Lung microvascular endothelial cell (primary cell): ENCODE measurements at places on chromosomes 1 and 21.

GRCh38 chr1:93013145-93014065 lies 52.1 kb upstream of the DIPK1A start:
- DNase-seq: no peak

DNA sequence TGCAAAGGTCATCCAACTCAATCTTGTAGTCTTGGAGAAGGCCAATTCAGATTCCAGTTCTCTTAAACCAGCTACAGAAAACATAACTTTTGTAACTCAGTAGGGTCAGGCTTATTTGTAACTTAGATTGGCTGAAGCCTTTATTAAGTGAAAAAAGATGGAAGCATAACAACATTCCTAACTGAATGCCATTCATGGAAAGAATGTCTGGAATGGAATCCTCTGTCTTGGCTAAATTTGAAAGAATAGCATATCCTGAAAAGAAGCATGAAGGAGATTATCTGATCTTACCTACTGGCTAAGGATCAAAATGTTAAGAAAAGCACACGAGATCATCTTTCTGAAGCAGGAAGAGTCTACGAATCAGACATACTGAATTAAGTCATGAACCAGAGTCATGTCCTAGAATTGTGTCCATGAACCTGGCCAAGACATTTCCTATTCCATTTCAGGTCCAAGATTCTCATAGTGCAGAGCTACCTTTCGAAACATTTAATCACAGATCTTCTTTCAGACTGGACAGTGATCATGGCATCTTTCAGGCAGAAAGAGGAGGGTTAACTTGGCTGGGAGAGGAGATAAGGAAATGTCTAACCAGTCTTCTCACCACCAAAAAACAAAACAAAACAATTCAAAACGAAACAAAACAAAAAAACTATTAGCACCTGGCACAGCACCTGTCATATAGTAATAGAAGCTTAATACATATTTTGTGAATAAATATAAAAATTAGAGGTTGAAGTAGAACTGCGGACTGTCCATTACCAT lies 75.6 kb downstream of the XCL2 start:
- no peak for DNase-seq

- DNase-seq: no peak
Measured at GRCh38 chr1:205041001-205041715, 1.9 kb upstream of the CNTN2 start.

- peak; percentile 57 for DNase-seq
Measured at GRCh38 chr1:214259353-214259977, 21.5 kb upstream of the SMYD2 start.

DNA sequence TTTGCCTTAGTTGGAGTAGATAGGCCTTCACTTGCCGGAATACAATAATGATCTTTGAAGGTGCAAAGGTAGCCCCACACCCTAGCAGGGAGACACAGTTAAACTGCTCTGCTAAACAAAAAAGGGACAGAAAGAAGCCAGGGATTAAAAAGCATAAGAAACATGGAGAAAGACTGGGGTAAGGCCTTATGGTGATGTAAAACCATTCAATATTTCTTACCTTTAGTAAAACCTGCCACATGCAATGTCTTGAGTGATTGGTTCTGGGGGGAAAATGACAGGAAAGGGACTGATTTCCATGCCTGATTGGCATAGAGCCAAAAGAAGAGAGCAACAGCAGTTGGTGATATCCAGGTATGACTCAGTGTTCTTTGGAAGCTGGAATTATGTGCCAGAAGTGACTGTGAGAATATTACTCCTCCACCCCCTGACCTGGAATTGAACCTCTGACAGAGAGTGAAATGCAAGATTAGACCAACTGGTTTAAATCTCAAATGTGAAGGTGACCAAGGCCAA lies 8.1 kb downstream of the DNASE2B start:
- DNase-seq: peak; percentile 22

GRCh38 chr1:166703726-166704462 lies 135.4 kb upstream of the POGK start:
- no peak for DNase-seq

DNA sequence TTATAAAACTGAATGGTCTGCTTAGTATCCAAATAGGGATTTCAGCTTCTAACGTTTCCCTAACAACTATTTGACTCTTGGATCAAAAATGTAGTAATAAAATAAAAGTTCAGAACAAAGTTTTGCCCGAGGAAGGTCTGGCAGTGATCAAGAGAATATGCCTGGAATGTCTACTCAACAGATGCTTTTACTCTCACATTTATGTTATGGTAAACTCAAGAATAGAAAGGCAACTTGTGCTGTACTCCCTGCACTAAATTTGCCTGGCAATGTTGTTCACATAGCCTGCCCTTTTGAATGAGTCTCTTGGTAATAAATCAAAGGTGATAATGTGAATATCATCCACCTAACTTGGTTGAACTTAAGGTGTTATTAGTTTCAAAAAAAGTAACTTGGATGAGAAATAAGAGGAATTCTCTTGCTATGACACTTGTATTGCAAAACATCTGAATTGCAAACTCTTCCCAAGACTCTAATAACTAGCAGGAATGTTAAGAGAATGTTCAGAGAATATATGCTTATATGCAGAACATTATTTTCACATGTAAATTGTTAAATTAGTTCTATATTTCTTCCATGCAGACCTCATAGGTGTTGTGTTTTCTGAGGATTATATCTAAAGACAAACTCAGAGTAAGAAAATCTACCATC lies 215.8 kb downstream of the COL24A1 start:
- DNase-seq: no peak

DNA sequence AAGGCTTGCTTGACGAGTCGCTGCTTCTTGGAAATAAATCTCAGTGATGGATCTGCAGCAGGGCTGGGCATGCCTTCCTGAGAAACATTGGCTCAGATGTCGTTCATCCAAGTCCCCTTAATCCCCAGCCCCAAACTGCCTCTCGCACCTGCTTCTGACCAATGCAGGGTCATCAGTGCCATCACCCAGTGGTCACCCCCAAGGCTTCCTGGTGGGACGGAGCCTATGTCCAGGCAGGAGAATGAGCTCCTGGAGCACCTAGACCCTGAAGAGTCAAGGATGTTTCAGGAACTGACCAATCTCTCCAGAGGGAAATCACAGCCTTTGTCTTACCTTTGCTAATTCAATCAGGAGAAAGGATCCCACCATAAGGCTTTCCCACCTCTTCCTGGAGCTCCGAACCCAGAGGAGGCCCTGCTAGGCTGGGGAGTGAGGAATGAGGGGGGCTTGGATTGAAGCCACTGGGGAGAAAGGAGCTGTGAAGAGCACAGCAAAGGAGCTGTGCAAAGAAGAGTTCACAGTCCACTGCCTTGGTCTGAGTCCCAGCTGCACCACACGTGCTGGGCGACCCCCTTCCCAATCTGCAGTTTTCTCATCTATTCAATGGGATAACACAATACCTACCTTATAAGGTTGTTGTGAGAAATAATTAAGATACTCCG lies 416.1 kb downstream of the NPHP4 start:
- no peak for DNase-seq

GRCh38 chr1:935751-936231 lies 12.1 kb downstream of the SAMD11 start:
- peak; percentile 28 for DNase-seq

DNA sequence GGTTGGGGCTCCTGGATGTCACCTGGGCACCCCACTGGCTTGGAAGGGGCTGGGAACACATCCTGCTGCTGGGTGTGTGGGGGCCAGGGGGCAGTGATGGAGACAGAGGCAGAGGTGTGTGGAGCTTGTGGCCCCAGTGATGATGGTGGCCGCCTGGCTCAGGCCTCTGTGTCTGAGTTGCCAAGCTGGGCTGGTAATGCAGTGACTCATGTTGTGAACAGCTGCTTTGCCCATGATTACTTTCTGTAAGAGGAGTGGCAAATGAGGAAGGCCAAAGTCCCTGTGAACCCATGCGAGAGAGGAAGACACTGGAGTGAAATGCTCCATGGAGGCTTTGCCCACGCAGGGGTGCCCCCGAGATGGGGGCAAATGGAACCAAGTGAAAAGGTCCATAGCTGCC lies 86.8 kb downstream of the KCNJ6 start:
- DNase-seq: peak; percentile 46

DNA sequence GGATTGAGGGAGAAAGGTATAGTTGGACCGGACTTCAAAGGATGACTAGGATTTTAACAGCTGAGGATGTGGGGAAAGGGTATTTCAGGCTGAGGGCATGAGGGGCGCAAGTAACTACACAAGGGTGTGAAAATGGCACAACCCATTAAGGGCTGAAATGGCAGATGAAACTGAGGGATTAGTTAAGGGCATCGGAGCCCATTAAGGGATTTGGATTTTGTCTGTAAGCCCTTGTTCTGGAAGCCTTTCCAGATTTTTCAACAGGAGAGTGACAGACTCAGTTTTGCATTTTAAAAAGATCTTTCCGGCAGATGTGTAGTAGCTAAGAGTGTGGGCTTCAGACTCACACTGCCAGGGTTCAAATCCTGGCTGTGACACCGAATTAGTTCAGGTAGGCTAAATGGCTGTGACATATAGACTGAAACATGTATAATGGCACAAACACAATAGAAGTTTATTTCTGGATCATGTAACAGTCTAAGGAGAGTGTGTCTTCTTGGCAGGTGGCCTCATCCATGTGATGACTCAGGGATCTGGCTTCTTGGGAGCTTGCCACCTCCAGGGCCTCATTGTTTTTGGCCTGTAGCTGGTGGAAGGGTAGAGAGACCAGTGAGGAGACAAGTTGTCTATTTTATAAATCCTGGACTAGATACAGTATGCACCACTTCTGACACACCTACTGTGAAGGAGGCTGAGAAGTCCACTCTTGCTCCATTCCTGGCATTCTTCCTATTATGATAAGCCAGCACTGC lies 49.6 kb downstream of the UBE2T start:
- DNase-seq: no peak

- DNase-seq: no peak
Measured at GRCh38 chr1:174405219-174405618, 42.5 kb upstream of the GPR52 start.

DNA sequence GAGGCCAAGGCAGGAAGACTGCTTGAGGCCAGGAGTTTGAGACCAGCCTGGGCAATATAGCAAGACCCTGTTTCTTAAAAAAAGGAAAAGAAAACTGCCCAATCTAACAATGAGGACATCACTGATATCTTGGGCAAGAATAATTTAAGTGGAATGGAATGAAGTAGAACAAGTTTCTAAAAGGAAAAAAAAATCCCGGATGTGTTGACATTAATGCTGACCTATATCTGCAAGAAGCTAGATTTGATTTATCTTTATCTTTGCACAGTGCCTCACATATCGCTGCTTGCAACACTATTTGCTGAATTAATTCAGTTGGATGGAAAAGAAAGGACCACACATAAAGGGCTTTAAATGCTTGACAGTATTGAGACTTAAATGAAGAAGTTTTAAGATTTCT lies 27.8 kb downstream of the DIPK1A start:
- DNase-seq: no peak

DNA sequence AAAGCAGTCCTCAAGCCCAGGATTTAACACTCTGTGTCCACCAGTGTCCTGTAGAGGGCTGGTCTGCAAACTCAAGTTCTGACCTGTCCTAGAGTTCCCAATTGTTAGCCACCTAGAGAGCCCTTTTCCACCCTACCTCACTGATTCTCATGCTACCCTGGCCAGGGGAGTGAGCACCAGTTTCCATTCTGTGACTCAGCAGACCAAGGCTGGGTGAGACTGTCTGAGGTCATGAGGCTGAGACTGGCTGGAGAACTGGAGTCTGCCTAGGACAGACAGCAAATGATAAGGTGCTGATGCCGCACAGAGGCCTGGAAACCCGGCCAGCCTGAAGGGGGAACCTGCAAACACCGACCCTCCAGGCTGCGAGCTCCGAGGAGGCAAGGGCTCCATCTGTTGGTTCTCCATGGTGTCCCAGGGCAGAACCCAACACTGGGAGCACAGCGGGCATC lies 13.7 kb downstream of the GLIS1 start:
- DNase-seq: no peak

DNA sequence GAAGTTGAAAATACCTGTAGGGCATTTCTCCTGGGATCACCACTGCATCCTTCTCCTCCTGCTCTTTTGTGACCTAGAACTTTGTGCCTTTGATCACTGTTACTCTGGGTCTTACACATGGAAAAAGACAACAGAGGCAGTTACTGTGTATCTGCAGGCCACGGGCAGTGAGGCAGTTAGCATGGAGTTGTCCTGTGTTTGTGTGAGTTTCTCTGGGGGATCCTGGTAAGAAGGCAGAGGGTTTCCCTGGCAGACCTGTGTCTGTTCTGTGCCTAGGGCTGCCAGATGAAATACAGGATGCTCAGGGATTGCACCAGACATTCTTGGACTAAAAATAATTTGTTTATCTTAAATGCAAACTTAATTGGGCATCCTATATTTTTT lies 44.4 kb upstream of the SCCPDH start:
- no peak for DNase-seq

DNA sequence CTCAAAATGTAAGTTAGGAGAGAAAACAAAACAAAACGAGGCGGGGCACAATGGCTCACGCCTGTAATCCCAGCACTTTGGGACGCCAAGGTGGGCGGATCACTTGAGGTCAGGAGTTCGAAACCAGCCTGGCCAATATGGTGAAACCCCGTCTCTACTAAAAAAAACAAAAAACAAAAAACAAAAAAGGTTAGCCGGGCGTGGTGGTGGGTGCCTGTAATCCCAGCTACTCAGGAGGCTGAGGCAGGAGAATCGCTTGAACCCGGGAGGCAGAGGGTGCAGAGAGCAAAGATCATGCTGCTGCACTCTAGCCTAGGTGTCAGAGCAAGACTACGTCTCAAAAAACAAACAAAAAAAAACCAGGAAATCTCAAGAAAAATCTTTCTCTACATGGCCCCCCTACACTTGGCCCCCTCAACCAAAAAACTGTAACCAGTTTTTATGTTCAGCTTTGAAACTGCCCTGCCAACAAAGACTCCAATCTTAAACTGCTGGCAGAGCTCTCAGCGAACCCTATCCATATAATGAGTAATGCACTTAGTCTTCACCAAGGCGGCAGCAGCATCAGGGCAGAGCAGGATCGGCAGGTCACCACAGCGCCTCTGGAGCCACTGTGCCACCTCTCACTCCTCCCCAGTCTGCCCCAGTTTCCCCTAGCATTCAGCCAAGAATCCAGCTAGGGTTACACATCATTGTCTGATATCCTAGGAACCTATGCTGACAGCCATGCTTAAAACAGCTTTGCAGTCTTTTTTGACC lies 71.7 kb downstream of the JAK1 start:
- no peak for DNase-seq

DNA sequence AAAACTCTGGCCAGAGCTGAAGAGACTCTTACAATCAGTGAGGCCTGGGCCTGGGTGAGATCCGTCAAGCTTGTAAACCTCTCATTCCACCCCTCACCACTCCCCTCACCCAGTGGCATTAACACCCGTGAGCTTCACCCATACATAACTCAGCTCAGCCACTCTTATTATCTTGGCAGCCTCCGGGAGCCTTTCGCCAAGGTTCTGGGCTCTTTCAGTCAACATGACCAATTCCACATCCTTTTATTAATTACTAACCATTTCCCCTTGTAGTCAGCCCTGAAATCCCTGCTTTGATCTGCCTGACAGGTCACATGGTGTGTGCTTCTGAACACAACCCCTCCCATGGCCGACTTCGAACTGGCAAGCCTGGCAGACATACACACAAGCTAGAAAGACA lies 134.8 kb downstream of the SETD4 start:
- DNase-seq: peak; percentile 96

- DNase-seq: no peak
Measured at GRCh38 chr1:160453443-160453842, 53.1 kb downstream of the VANGL2 start.
